ENCODE measurements at places on chromosomes 11 and 22.

GRCh38 chr22:42769574-42770447 is 49.1 kb upstream of the A4GALT start:
- DNase-seq = peak; percentile 12

DNA sequence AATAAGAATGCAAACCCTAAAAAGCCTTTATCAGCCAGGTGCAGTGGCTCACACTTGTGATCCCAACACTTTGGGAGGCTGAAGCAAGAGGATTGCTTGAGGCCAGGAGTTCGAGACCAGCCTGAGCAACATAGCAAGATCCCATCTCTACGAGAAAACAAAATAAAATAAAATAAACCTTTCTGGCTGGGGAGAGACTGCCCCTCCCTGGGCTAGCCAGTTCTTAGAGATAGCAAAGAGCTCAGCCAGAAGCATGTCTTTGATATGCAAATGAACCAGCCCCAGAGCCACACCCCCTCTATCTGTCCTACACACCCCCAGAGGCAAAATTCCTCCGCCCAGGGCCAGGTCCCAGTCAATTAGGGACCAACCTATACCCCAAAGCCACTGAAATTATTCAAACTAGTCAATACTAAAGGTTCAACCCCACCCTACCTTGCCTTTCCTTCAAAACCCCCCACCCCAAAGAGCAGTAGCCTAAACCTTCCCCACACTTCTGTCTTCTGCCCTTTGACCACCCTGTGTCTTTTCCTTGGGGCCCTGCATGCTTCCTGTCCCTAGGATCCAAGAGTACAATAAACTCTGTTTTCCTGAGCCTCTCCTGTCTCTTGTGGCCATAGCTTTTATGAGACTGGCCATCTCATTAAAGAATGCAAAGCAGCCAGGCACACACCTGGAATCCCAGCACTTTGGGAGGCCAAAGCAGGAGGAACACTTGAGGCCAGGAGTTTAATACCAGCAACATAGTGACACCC is 37.3 kb upstream of the CXCR5 start:
- DNase-seq = peak; percentile 81

DNA sequence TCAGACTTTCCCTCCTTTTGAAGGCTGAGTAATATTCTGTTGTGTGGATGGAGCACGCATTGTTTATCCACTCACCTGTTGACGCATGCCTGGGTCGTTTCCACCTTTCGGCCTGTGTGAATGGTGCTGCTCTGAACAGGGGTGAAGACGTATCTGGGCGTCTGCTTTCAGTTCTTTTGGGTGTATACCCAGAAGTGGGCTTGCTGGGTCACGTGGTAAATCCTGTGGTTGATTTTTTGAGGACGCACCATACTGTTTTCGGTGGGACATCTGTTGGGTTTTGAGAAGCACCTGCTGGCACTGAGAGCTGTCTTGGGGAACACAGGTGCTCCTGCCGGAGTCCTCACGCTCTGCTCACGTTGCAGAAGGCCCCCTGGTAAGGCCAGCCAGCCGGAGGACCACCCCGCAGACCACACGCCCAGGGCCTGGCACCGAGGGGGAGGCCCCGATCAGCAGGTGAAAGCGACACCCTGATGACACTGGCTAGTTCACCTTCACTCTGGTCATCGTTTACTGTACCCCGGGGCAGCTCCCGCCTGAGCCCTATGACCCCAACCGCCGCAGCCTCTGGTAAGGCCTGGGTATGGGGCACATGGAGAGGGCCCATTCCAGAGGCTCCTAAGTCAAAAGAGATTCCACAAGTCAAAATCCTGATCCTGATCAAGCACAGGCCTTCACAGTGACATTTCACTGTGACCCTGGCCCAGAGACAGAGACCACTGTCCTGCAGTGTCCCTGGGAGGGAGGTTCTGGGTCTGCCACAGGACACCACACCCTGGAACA is 54.5 kb upstream of the PRODH start:
- no peak for DNase-seq

DNA sequence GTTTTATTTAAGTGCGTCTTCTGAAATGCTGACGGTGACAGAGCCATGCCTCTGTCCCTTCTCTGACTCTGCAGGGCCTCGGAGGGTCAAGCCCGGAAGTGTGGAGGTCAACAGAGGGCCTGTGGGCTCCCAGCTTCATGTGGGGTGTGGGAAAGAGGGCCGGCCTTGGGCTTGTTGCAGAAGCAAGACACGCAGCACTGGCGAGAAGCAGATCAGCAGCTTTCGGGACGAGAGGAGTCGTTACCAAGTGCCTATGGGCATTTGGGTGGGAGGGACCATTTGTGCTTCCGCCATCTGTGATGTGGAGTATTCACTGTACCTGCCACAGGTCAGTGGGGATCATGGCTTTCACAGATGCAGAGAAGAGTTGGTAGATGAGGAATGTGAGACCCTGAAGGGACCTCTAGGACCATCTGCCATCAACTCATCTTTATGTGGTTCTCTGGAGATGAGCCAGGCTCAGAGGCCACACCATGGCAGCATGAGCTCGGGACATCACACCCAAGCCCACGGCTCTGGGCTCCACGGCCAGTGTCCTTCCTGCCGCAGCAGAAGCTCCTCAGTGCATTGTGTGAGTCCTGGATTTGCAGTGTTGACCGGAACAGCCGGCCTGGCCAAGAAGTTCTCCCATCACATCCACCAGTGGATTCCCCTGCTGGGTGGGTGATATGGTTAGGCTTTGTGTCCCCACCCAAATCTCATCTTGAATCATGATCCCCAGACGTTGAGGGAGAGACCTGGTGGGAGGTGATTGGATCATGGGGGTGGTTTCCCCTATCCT is 590.7 kb downstream of the TBC1D22A start:
- no peak for DNase-seq
